Stimulated activated CD8-positive, alpha-beta memory T cell treated with anti-CD3 and anti-CD28 coated beads, Interleukin-15, amount 100 ng/mL, for 1 hour (primary cell): ENCODE measurements at places on chromosomes 2 and 18.

GRCh38 chr2:201621293-201621999 is 21.9 kb downstream of the TMEM237 start:
- no peak for DNase-seq

DNA sequence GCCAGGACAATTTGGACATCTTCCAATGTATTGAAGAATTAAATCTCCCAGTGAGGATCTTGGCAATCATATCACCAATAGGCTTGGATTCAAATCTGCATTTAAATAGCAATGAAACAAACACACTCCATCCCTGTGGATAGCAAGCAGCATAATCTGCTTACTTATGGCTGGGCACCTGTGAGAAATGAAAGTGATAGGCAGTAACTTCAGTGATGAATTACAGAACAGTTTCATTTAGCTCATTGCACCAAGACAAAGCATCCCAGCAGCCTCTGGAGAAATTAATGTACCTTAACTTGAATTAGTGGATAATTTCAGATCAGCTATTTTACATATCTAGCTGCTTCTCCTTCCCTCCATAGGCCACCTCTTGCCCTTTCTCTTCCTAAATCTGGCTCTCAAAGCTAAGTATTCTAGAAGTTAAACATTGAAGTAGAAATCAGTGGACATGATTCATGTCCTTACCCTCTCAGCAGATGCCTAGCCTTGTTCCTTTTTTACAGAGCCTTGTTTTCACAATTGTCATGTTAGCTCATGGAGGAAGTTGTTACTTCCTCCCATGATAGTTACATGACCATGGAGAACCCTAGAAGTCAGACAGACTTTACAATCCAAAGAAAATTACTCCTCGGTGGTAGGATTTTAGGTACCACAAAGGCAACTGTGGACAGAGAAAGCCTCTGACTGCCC is 88.5 kb upstream of the TACR1 start:
- no peak for DNase-seq

DNA sequence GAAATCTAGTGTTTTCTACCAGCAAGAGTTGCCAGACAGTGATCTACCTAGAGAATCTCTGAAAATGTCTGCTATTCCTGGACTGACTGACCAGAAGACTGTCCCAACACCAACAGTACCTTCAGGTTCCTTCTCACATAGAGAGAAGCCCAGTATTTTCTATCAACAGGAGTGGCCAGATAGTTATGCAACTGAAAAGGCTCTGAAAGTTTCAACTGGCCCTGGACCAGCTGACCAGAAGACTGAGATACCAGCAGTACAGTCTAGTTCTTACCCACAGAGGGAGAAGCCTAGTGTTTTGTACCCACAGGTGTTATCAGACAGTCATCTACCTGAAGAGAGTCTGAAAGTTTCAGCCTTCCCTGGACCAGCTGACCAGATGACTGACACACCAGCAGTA is 63.8 kb downstream of the ALMS1 start:
- no peak for DNase-seq

DNA sequence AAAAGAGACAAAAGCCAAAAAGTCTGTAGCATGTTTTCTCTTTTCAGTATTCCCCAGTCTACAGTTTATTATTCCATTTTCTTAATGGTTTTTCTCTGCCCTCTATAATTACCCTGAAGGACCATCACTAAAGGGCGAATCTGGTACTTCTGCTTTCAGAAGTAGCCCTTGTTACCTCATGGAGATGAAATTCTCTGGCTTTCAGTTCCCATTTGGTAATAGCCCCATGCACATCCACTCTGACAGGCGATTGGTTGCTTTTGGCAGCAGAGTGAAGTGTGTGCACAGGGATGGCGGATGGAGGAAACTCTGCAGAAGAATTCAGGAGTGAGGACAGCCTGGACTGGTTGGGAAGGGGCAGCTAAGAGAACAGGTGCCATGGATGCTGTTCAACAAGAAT is 66.3 kb upstream of the NABP1 start:
- no peak for DNase-seq

GRCh38 chr2:101520246-101520645 is 45.3 kb upstream of the RFX8 start:
- no peak for DNase-seq

GRCh38 chr2:46962751-46963150 is 47.1 kb upstream of the MCFD2 start:
- no peak for DNase-seq

GRCh38 chr18:10094154-10094553 is 180.3 kb downstream of the VAPA start:
- DNase-seq: no peak

GRCh38 chr2:18436503-18437005 is 123.9 kb downstream of the RDH14 start:
- DNase-seq: no peak

DNA sequence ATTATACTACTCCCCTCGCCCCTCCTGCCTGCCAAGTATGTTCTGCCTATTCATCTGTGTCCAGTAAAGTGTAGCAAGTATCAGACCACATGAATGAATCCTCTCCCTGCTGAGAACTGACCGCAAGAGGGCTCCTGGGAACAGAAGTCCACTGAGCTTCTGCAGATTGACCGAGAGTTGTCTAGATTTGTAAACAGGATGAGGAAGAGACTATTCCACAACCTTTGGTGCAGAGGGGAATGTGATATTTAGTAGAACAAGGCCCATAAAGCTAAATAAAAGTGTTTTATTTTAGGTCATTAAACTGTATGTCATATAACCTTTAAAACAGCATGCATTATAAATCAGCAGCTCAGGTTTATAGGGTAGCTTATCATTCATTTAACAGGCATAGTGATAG is 377.0 kb downstream of the DCC start:
- DNase-seq: no peak

- no peak for DNase-seq
Measured at GRCh38 chr2:152050341-152050740, 48.5 kb downstream of the CACNB4 start.

- no peak for DNase-seq
Measured at GRCh38 chr18:45337477-45337876, 277.8 kb upstream of the SLC14A2 start.

DNA sequence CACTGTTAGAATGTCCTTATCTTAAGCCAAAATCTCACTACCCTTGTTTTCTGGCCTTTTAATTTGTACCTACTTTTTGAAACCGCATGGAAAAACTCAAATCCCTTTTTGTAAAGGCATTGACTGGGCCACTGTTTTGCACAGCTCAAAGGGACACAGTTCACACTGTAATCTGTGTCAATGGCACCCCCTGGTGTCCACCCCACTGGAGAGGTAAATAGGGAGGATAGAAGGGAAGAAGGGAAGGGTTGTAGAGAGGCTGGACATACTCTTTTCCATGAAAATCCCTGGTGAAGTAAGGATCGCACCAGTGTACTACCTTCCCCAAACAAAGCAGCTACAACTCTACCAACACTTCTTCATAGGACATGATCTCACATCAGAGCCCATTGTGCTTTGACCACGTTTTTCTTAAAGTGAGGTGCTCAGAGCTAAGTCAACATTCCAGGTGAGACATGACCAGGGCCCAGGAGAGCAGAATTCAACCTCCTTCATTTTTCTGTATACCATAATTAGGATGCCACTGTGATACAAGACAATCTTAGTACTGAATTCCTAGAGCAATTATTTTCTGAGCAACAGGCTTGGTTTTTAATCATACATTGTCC is 92.4 kb upstream of the RMDN2 start:
- peak; percentile 85 for DNase-seq

GRCh38 chr2:207830778-207831438 is 61.2 kb upstream of the FZD5 start:
- no peak for DNase-seq

GRCh38 chr18:58196164-58196563 is 152.1 kb downstream of the NEDD4L start:
- DNase-seq: no peak

- DNase-seq: no peak
Measured at GRCh38 chr2:186327251-186327868, 158.7 kb upstream of the ZC3H15 start.

DNA sequence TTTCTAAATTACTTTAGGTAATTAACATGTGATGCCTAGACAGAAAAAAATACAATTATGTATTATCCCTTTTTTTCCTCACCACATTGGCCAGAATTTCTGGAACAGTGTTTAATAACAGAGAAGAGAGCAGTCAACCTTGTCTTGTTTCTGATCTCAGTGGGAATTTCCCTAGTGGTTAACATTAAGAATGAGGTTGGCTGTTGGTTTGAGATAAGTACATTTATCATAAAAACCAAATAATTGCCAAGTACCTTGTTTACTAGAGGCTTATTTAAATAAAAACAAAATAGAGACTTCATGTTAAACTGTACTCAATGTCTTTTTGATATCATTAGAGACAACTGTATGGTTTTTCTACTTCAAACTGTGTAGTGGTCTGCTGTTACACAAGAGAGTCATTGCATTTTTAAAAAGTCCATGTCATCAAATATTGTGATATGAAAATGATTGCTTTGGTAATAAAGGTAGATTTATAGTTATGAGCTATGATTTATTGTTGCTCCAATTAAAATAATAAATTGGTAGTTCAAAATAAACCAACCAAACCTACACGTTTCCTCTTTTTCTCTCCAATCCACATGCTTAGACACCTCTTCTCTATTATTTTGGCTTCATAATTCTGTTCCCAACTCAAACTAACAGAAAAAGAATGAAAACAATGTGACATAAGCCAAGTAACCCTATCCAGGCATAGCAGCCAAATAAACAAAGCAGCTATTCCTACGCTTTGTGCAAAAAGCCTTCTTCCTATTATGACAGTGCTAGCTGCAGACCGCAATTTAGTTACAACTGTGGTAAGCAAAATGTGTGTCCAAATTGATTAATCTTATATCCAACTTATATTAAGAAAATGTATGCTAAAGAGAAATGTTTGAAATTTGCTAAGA is 20.9 kb upstream of the TANK start:
- no peak for DNase-seq

- no peak for DNase-seq
Measured at GRCh38 chr2:105845976-105846375, 101.3 kb downstream of the NCK2 start.

GRCh38 chr2:1516798-1517060 is 103.5 kb downstream of the TPO start:
- no peak for DNase-seq

DNA sequence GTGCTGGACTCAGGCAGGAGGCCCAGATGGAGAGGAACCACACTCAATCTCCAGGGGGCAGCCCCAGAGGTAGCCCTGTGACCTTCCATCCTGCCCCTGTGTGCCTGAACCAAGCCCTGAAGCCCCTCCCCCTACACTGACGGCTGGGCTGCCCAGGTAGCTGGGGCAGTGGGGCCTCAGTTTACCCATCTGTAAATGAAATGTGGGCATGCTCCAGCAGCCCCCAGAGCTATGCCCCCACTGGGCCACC is 15.8 kb downstream of the CROCC2 start:
- DNase-seq: no peak

- DNase-seq: no peak
Measured at GRCh38 chr2:28423856-28424605, 31.4 kb downstream of the FOSL2 start.

GRCh38 chr2:64524604-64525316 is 632 bp downstream of the AFTPH start:
- no peak for DNase-seq

DNA sequence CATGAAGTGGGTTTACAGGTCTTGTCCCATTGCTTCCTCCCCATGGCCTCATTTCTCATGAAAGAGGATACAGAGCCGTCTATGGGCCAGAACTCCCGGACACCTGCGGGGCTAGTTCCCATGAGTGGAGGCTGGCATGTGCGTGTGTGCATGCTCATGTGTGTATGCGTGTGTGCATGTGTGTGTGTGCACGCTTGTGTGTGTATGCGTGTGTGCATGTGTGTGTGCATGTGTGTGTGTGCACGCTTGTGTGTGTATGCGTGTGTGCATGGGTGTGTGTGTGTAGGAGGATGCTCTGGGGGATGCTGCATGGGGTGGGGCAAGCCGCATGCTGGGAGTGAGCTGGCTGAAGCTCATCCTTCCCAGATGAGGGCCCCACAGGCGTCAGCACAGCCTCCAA is 20.8 kb downstream of the INHBB start:
- no peak for DNase-seq

DNA sequence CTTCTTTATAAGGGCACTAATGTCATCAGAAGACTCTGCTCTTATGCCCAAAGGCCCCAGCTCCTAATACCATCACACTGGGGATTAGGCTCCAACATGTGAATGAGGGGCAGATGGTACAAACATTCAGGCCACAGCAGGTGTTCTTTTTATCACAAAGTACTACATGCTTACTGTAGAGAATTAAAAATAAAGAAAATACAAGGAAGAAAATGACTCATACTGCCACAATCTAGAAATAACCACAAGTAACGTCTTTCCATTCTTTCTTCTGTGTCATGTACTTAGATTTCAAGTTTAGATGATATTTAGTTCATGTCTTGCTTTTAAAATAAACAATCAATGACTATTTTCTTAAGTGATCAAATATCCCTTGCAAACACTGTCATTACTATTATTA is 100.3 kb upstream of the NEDD4L start:
- DNase-seq: no peak

GRCh38 chr2:121075006-121075551 is 209.9 kb downstream of the TFCP2L1 start:
- no peak for DNase-seq

GRCh38 chr2:157748371-157749142 is 119.9 kb upstream of the ACVR1C start:
- DNase-seq: no peak

DNA sequence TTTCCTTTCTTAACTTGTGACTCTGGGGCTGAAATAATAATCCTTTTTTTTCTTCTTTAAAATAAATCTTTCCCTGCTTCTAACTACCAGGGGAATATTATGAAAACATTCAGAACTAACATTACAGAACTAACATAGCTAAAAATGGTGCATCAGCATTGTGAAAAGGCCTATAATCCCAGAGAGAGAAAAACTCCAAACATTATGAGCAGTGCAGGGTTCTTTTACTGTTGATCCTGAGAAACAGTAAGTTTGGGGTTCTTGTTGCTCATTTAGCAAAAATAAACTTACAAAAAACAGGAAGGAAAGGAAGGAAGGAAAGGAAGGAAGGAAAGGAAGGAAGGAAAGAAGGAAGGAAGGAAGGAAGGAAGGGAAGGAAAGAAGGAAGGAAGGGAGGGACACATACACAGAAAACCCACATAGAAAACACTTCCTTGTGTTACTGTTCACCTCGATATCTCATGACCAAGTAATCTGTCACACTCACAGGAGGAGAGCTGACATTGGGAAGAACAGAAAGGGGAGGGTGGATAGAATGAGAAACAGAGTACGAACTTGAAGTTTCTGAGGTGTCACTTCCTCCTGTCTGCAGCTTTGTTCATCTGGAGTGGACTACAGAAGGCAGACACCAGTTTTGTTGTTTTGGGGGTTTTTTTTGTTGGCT is 18.4 kb upstream of the PIK3C3 start:
- DNase-seq: no peak

GRCh38 chr2:240452462-240453256 is 17.2 kb downstream of the GPC1 start:
- DNase-seq: no peak
